KBM-7 (cell line): ENCODE measurements at places on chromosomes 3 and 15.

GRCh38 chr3:139355891-139356290 is 12.1 kb downstream of the MRPS22 start:
- no peak for DNase-seq

- no peak for DNase-seq
Observed at GRCh38 chr15:80464951-80465625, 60.9 kb downstream of the ARNT2 start.

DNA sequence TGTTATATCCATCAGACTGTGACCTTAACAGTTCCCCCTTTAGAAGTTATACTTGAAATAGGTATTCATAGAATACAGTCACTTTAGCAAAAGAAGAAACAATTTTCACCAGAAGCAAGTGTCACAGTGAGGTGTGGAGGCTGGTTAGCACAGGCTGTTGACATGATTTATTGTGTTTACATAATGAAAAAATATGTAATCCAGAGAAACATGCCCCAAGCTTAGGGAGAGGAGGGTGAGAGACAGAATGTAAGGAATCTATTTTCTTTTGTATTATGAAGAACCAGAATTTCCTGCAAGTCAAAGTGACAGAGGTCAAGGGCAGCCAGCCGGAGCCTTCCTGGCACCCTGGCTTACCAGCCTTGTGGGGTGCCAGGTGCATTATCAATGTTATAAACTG is 4.0 kb downstream of the IL12A start:
- no peak for DNase-seq

- DNase-seq = peak; percentile 46
Observed at GRCh38 chr15:72339777-72340177, 19.8 kb upstream of the CELF6 start.

DNA sequence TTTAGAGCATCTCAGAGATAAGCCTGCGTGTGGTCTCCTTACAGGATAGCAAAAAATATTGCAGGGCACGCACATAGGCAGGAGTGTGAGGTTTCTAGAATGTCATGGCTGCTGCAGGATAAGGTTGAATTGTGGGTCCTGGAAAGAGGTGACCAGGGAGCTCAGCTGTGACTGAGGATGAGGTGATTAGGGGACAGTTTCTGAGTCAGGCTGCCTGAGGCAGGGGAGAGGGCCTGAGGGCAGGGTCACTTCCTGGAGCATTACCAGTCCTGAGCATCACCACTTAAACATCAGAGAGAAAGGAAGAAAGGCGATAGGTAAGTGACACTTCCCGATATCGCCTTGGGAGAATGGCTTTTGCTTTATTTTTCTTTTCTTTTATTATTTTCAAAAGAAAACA is 813.8 kb downstream of the TUSC7 start:
- DNase-seq = no peak

GRCh38 chr3:158531334-158531733 is 39.7 kb upstream of the MLF1 start:
- no peak for DNase-seq

DNA sequence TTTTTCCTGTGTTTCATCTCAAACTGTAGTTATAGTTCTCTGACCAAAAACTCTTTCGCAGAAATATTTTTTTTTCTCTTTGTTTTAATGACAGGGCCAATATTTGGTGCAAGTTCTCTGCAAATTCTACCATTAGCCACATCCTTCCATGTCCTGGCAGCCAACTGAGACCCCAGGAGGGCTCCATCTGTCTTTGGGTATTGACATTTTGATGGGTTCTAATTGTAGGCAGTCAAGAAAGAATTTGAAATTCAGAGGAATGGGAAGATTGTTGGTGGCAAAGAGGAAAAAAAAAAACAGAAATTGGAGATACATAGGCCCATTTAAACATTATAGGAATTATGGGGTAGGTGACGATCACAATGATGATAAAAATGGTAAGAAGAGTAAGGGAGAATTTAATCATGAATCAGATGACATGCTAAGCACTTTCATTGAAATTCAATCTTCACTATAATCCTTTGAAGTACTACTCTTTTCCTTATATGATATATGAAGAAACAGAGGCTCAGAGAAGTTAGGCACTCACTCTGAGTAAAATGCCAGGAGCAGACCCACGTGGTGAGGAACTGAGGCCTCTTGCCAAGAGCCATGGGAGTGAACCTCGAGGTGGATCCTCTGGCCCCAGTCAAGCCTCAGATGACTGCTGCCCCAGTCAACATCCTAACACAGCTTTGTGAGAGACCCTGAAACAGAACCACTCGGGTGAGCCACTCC is 151.4 kb downstream of the PDZRN3 start:
- no peak for DNase-seq

DNA sequence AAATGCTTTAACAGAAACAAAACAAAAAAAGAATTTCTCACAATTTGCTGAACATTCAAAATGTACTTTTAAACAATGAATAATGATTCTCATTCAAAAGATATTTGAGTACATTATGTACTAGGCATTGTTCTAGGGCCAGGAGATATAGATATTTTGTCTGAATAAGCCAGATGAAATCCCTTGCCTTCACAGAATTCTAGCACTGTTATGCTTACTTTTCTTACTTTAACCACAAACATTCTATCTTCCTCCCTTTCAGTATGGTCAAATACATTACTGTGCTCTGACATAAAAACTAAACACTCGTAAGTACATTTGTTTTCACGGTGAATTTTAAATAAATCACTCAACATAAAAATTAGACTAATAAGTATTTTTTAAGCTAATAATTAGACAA is 116.7 kb downstream of the ADAM10 start:
- DNase-seq = no peak

GRCh38 chr3:25826510-25826909 is 36.6 kb downstream of the OXSM start:
- peak; percentile 34 for DNase-seq

GRCh38 chr15:69787791-69788190 is 309.9 kb downstream of the TLE3 start:
- no peak for DNase-seq

DNA sequence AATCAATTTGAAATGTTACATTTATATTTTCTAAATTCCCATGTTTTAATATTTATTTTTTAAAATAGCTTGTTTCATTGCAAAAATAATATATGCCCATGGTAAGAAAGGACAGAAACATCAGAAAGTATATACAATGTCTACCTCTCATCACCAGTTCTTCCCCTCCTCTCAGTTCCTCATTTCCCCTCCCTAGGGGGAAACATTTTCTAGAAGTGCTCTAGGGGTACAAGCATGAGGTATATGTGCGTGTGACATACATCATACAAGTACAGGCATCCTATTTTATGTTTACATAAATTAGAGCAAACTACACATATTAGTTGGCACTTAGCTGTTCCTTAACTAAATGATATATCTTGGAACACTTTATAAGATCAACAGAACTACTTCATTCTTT is 189.3 kb upstream of the VEPH1 start:
- no peak for DNase-seq

- DNase-seq = no peak
Observed at GRCh38 chr3:126013751-126014156, 44.8 kb downstream of the ROPN1B start.

DNA sequence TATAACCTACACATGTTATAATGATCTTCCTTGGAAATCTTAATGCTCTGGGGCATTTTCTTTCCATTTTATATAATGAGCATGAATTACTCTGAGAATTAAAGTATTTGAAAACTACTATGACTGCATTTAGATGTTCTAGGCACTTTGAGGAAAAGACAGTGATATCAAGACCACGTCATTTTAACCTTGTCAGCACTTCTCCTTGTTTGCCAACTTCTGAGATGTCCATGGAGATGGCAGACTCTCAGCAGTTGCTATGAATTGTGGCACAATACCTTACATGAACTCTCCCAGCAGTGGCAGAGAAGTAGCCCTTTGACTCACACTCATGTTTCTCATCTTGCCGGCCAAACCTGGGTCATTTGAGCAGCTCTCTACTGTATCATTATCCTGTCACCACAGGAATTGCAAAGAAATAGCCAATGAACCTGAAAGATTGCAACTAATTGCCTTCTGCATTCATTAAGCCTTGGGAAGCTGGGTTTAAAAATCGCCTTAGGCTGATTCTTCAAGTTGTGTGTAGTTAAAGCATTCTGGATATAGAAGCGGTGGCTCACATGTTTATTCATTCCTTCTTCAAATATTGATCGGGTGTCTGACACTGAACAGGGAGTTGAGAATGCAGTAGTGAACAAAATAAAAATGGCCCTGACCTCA is 272.2 kb upstream of the CFAP20DC start:
- no peak for DNase-seq

DNA sequence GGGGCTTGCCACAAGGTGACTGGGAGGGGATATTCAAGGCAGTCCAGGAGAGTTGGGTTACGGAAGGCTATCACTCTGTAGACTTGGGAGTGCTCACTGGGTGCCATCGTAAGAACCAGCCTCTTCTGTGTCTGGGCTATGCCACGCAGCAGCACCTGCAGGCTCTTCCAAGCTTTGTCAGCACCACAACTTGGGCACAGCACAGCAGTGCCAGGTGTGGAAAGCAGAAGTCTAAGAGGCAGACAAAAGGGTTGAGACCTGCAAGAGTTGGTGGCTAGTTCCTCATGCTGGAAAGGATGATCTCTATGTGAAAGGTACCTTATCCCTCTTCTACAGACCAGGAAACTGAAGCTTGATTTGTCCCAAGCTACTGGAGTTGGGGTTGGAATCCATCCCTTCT is 15.8 kb downstream of the CX3CR1 start:
- no peak for DNase-seq

DNA sequence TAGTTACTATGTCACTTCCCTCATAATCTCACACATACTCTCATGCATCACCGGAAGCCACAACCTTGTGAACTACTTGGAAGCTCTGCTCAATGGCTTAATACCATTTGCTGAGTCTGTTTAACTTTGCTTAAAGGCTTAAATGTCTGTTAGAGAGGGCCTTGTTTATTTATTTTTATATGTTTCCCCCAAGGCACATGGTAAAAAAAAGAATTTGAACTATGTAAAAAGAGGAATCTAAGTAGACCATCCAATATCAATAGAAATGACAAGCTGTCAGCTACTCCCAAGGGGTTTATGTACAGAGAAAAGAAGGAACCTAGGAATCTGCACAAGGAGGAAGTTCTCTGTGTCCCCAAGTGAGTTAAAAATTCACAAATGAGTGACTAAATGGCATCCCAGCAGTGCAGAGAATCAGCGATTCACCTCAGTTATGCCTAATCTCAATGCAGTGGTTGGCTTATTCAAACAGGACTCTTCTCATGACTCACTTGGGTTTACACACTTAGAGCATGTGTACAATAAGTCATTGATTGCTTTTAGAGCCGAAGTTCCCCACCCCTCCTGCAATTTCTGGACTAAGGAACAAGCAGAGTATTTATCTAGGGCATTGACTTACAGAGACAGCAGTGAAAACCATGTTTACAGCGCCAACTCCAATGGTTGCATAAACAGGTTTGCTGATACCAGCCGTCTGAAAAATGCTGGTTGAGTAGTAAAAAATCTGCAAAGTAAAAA is 24.4 kb downstream of the SLC2A2 start:
- DNase-seq = peak; percentile 79

DNA sequence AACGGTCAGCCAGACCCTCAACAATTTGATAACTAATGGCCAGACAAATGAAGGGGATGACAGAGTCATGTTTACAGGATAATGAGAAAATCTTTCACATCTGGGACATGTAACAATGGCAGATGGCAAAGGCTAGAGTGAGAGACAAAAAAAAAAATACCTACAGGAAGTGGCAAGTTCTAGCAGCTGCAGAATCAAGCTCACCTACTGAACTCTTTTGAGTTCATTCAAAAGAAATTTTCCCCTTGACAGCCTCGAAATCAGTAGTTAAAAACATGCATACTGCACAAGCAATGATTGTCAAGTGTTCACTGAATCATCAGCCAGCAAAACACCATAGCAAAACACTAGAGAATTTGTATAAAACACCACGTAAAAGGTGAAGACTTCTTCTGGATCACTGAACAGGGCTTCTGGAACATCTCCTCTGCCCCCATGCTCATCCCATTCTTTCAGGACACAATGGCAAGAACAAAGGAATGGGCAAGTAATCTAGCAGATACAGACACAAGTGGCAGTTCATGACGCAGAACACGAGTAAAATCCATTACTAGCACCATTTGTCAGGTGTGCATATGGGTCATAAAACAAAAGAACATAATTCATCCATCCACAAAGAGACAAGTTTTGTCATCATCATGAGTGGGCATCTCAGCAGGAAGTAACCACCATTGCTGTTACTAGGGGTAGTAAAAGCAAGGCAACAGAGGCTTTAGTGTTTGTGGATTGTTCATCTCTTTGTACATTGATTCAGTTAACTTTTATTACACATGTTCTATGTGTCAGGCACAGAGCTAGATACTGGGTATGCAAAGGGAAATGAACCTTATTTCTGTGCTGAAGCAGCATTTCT is 13.8 kb upstream of the KCNMB2 start:
- DNase-seq = no peak

DNA sequence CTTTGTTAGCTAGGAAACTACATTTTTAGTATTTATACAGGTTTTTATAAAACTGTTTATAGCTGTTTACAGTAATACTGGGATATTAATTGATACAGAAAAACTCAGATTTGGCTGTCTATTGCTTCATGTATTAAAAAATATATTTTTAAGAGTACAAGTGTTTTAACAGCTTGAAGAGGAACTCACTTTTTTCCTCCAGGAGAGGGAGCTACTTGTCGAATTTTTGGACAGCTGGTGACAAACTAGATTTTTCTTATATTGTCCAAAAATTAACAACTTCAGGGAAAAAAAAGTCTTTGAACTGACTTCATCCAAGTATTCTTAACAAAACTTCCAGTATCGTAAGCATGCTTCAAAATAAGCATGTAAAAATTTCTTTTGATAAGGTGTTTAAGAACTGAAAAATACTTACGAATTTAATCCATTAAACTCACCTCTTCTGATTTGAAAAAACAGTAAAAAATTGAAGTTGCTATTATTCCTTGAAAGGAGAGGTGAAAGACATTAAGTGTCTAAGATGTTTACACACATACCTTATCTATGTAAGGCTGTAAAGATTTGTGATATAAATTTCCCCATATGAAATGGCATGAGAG is 4.0 kb downstream of the DIPK2A start:
- peak; percentile 58 for DNase-seq

GRCh38 chr3:29353807-29354206 is 72.9 kb downstream of the RBMS3 start:
- no peak for DNase-seq
